ENCODE measurements at places on chromosomes 3 and 15. TPM values are rescaled to one million over a fixed set of nuclear protein-coding genes. Genes with fewer than 3 reads are reported as not detected.

- H3K27ac ChIP-seq: no peak overlapping the region
- no peaks in the 10 kb centered on the region for H3K36me3 ChIP-seq
- H3K27me3 ChIP-seq: no peaks in the 10 kb centered on the region
- H3K4me3 ChIP-seq: no peak overlapping the region
These were observed 92.4 kb upstream of the THBS1 start for GRCh38 chr15:39488516-39488915.

- no peak for DNase-seq
- no peak overlapping the region for H3K27ac ChIP-seq
These were observed 286.1 kb downstream of the SHOX2 start for GRCh38 chr3:157820157-157820517.

- H3K27me3 ChIP-seq: no peaks in the 10 kb centered on the region
- no peaks in the 10 kb centered on the region for H3K36me3 ChIP-seq
- DNase-seq: no peak
- no peak overlapping the region for H3K4me3 ChIP-seq
These were observed 72.7 kb downstream of the TJP1 start for GRCh38 chr15:29749365-29750086.

FANCD2OS gene
- not detected for total RNA-seq

SPINK8 gene
- total RNA-seq: not detected

PPP1R14D gene
- total RNA-seq: not detected

CFAP44 gene
- total RNA-seq: 1.5 TPM

DLL4 gene
- under 0.01 TPM for total RNA-seq

- H3K4me1 ChIP-seq: no peaks in the 10 kb centered on the region
- no peaks in the 10 kb centered on the region for H3K36me3 ChIP-seq
- no peak overlapping the region for H3K4me3 ChIP-seq
- H3K27ac ChIP-seq: no peak overlapping the region
These were observed 1.2 kb downstream of the CRABP1 start for GRCh38 chr15:78341057-78341987.

DNA sequence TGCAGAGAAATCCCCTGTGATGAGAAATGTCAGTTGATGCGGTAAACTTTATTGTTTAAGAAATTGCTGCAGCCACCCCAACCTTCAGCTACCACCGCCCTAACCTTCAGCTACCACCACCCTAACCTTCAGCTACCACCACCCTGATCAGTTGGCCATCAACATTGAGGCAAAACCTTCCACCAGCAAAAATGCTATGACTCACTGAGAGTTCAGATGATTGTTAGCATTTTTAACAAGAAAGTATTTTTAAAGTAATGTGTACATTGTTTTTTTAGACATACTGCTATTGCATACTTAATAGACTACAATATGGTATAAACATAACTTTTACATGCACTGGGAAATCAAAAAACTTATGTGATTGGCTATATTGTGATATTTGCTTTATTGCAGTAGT lies 30.0 kb downstream of the U2SURP start:
- no peaks in the 10 kb centered on the region for H3K27me3 ChIP-seq
- peaks cover 7% of the 10 kb centered on the region for H3K36me3 ChIP-seq
- no peak overlapping the region for H3K27ac ChIP-seq
- no peaks in the 10 kb centered on the region for H3K4me1 ChIP-seq
- DNase-seq: no peak

GRCh38 chr3:10280177-10280529 lies 12.6 kb downstream of the GHRL start:
- no peak overlapping the region for H3K4me3 ChIP-seq
- H3K27me3 ChIP-seq: no peaks in the 10 kb centered on the region
- H3K27ac ChIP-seq: no peak overlapping the region
- DNase-seq: no peak
- H3K36me3 ChIP-seq: peaks cover 12% of the 10 kb centered on the region

- H3K4me3 ChIP-seq: no peak overlapping the region
- DNase-seq: peak; percentile 33
- no peaks in the 10 kb centered on the region for H3K36me3 ChIP-seq
- H3K27ac ChIP-seq: no peak overlapping the region
These were observed 10.9 kb upstream of the CRYBG3 start for GRCh38 chr3:97810779-97811390.

KNG1 gene
- not detected for total RNA-seq

MYO1E gene
- 27.6 TPM for total RNA-seq

KCNH8 gene
- total RNA-seq: under 0.01 TPM

GRCh38 chr15:96448923-96449322 lies 118.4 kb downstream of the NR2F2 start:
- no peaks in the 10 kb centered on the region for H3K27me3 ChIP-seq
- H3K36me3 ChIP-seq: no peaks in the 10 kb centered on the region
- DNase-seq: no peak
- H3K27ac ChIP-seq: no peak overlapping the region
- H3K4me3 ChIP-seq: no peak overlapping the region

GRCh38 chr15:43207024-43207423 lies 13.8 kb downstream of the EPB42 start:
- no peaks in the 10 kb centered on the region for H3K4me1 ChIP-seq
- H3K4me3 ChIP-seq: no peak overlapping the region
- H3K27ac ChIP-seq: no peak overlapping the region

GRCh38 chr3:25156626-25157025 lies 271.4 kb upstream of the RARB start:
- H3K27ac ChIP-seq: no peak overlapping the region
- no peaks in the 10 kb centered on the region for H3K27me3 ChIP-seq
- H3K4me3 ChIP-seq: no peak overlapping the region
- DNase-seq: peak; percentile 71

GRCh38 chr3:99477650-99478049 lies 160.7 kb upstream of the COL8A1 start:
- no peaks in the 10 kb centered on the region for H3K27me3 ChIP-seq
- peaks cover 2% of the 10 kb centered on the region for H3K4me1 ChIP-seq
- no peak for DNase-seq
- no peaks in the 10 kb centered on the region for H3K36me3 ChIP-seq
- H3K27ac ChIP-seq: no peak overlapping the region
- no peak overlapping the region for H3K4me3 ChIP-seq

DNA sequence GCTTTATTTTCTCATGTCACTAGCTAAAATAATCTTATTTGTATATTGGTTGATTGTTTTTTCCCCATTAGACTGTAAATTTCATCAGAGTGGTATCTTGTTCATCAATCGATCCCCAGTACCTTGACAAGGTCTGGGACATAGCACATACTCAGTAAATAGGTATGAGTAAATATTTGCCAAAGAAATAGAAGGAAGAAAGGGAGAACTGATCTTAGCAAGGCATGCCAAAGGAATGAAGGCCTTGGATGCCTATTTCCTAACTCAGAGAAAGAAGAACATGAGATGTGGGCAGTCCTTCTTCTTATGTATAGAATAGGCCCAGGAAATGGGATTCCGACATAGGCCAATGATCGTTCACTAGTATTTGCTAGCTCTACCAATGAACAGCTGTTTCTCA lies 54.7 kb downstream of the ISL2 start:
- DNase-seq: no peak
- no peaks in the 10 kb centered on the region for H3K27me3 ChIP-seq
- H3K27ac ChIP-seq: no peak overlapping the region
- H3K36me3 ChIP-seq: no peaks in the 10 kb centered on the region
- no peak overlapping the region for H3K4me3 ChIP-seq
- no peaks in the 10 kb centered on the region for H3K4me1 ChIP-seq

WDR5B gene
- 5.4 TPM for total RNA-seq

CXCR6 gene
- total RNA-seq: not detected

ADGRG7 gene
- total RNA-seq: not detected

- H3K4me3 ChIP-seq: no peak overlapping the region
- peaks cover 2% of the 10 kb centered on the region for H3K36me3 ChIP-seq
- H3K27ac ChIP-seq: no peak overlapping the region
- DNase-seq: no peak
- H3K27me3 ChIP-seq: no peaks in the 10 kb centered on the region
- peaks cover 5% of the 10 kb centered on the region for H3K4me1 ChIP-seq
These were observed 33.6 kb downstream of the RAF1 start for GRCh38 chr3:12630292-12630691.
